ENCODE measurements at places on chromosomes 3 and 15.
A peak's percentile ranks its signal among the peaks of the same experiment; 100 is the strongest.

DNA sequence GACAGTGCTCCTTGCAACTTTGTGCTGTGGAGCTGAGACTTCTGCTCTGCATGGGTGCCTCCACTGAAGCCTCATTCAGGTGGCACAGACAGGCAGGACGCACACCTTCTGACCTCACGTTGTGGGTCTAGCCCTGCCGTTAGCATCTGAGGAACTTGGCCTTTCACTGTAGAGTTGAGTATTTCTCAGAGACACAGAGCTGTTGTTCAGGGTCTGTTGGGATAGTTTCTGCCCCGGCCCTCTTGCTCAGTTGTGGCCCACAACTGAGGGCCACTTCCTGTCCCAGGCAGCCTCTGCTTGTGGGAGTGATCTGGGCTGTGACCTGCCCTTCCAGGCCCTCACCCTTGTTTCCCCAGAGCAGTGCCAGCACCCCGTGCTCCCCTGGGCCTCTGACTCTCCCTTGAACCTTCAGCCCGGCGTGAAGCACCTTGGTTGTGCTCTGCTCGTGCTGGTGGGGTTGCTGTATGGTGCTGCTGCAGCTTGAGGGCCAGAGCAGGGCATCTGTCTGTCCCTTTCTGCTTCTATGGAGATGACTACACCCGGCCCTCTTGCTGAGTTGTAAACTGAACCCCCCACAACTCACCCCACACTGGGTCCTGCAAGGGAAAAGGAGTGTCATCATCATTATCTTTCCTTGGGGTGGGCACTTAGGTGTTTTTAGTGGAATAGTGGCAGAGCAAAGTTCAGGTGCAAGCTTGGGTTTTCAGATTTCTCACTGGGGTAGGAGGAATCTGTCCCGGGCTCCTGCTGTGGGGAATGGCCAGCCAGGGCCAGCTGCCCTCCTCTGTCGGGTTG, 11.7 kb downstream of the BAHD1 start:
- peaks cover 2% of the 10 kb centered on the region for H3K36me3 ChIP-seq
- no peaks in the 10 kb centered on the region for H3K27me3 ChIP-seq
- H3K4me1 ChIP-seq: peaks cover 65% of the 10 kb centered on the region
- peak overlapping the region; percentile 88 for H3K27ac ChIP-seq
- peak overlapping the region; percentile 51 for H3K4me3 ChIP-seq

- no peaks in the 10 kb centered on the region for H3K36me3 ChIP-seq
- H3K4me1 ChIP-seq: no peaks in the 10 kb centered on the region
- DNase-seq: no peak
- no peak overlapping the region for H3K4me3 ChIP-seq
- H3K27me3 ChIP-seq: peaks cover 19% of the 10 kb centered on the region
- no peak overlapping the region for H3K27ac ChIP-seq
These were observed 27.9 kb downstream of the AADAC start for GRCh38 chr3:151841801-151842200.

DNA sequence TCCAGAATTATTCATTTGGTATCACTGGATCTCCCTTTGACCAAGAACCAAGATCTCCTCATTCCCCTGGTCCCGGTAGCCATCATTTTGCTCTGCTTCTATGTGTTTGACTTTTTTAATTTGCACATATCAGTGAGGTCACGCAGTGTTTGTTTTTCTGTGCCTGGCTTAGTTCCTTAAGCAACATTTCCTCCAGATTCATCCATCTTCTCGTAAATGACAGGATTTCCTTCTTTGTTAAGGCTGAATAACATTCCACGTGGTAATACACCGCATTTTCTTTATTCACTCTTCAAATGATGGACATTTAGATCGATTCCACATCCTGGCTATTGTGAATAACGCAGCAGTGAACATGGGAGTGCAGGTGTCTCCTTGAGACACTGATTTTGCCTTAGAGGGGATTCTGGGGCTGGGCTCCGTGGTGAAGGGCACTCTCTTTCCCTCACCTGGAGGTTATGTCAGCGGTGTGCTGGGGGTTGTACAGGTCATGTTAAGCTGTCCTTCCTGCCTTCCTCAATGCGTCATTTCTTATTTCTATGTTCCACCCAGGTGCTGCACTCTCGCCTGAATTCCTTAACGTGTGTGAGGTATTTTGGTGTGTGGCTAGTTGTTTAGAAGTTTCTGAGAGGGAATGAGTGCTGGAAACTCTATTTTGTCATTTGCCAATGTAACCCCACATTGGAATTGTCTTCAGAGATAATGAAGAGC, 212.2 kb downstream of the LPP start:
- DNase-seq: no peak
- H3K27ac ChIP-seq: no peak overlapping the region

DNA sequence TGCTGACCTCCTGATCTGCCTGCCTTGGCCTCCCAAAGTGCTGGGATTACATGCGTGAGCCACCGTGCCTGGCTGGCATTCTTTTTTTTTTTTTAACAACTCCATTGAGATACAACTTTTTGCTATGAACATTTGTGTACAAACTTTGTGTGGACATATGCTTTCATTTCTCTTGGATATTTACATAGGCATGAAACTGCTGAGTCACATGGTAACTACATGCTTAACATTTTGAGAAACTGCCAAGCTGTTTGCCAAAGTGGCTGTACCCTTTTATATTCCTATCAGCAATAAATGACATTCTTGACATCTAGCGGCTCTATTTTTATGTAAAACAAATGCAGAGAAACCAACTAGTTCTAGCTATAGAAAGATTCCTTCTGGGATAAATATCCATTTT, 8.7 kb upstream of the YEATS2 start:
- H3K36me3 ChIP-seq: no peaks in the 10 kb centered on the region
- H3K27ac ChIP-seq: no peak overlapping the region
- no peak overlapping the region for H3K4me3 ChIP-seq
- H3K4me1 ChIP-seq: peaks cover 2% of the 10 kb centered on the region

- no peak overlapping the region for H3K4me3 ChIP-seq
- no peak overlapping the region for H3K27ac ChIP-seq
- H3K36me3 ChIP-seq: peaks cover 14% of the 10 kb centered on the region
- DNase-seq: no peak
These were observed 89.8 kb upstream of the MEX3B start for GRCh38 chr15:82135638-82136037.

GRCh38 chr3:39413691-39414420, 7.3 kb downstream of the RPSA start:
- H3K4me3 ChIP-seq: no peak overlapping the region
- H3K4me1 ChIP-seq: peaks cover 27% of the 10 kb centered on the region
- no peaks in the 10 kb centered on the region for H3K27me3 ChIP-seq
- peaks cover 31% of the 10 kb centered on the region for H3K36me3 ChIP-seq
- DNase-seq: no peak

- H3K27me3 ChIP-seq: no peaks in the 10 kb centered on the region
- H3K27ac ChIP-seq: no peak overlapping the region
- peaks cover 10% of the 10 kb centered on the region for H3K4me1 ChIP-seq
- H3K4me3 ChIP-seq: no peak overlapping the region
These were observed 32.8 kb downstream of the XXYLT1 start for GRCh38 chr3:195238081-195238571.

DNA sequence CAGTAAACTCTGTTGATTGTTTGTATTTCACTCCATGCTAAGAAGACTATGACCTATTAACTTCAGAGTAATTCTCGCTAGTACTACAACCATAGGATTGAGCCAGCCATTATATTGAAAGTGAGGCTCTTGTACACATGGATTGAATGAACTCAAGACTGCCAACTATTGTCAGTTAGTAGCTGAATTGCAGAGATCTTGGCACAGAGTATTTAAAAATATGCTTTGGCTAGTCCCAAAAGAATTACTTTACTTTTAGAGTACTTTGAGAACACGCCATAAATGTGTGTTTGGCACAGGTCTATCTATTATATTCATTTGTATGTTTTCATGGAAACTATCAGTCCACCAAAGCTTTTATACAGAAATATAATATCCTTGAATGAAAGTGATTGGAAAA, 226.7 kb upstream of the DCBLD2 start:
- H3K36me3 ChIP-seq: no peaks in the 10 kb centered on the region
- no peak overlapping the region for H3K27ac ChIP-seq
- no peaks in the 10 kb centered on the region for H3K27me3 ChIP-seq
- H3K4me1 ChIP-seq: no peaks in the 10 kb centered on the region
- no peak overlapping the region for H3K4me3 ChIP-seq
- DNase-seq: no peak

DNA sequence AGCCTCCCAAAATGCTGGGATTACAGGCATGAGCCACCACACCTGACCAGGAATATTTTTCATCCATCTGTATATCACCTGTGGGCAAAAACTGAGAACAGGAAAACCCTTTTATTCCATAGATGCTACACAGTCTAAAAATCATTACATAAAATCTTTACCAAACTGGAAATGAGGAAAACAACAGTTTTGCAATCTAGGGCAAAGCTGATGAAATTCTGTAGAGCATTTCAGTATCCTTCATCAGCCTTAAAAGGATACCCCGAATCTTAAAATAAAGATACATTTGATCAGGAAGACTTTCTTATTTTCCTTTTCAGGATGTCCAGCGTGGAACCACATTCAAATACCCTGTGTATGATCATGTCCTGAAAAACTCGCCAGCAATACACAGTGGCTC, 7.1 kb downstream of the SIAH2 start:
- H3K4me3 ChIP-seq: no peak overlapping the region
- DNase-seq: no peak
- H3K36me3 ChIP-seq: peaks cover 39% of the 10 kb centered on the region
- H3K4me1 ChIP-seq: peaks cover 48% of the 10 kb centered on the region

- H3K4me1 ChIP-seq: peaks cover 8% of the 10 kb centered on the region
- H3K4me3 ChIP-seq: no peak overlapping the region
- H3K27me3 ChIP-seq: no peaks in the 10 kb centered on the region
- peaks cover 13% of the 10 kb centered on the region for H3K36me3 ChIP-seq
These were observed 33.3 kb downstream of the DET1 start for GRCh38 chr15:88513195-88513594.

DNA sequence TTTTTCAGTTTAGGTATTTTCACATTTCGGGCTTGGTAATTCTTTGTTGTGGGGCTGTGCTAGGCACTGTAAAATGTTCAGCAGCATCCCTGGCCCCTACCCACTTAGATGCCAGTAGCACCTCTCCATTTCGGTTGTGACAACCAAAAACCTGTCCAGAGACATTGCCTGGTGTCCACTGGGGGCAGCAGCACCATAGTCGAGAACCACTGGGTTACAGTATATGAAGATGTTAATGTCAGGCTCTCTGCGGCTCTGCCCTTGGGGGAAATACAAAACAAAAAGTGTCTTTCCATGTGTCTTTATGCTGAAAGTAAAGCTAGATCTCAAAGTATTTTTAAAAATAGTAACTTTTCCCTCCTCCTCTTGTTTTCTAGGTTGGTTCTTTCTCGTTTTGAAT, 177.2 kb downstream of the ITPR1 start:
- DNase-seq: no peak
- H3K27me3 ChIP-seq: no peaks in the 10 kb centered on the region
- no peak overlapping the region for H3K27ac ChIP-seq
- H3K36me3 ChIP-seq: peaks cover 29% of the 10 kb centered on the region
- no peak overlapping the region for H3K4me3 ChIP-seq
- H3K4me1 ChIP-seq: peaks cover 3% of the 10 kb centered on the region

DNA sequence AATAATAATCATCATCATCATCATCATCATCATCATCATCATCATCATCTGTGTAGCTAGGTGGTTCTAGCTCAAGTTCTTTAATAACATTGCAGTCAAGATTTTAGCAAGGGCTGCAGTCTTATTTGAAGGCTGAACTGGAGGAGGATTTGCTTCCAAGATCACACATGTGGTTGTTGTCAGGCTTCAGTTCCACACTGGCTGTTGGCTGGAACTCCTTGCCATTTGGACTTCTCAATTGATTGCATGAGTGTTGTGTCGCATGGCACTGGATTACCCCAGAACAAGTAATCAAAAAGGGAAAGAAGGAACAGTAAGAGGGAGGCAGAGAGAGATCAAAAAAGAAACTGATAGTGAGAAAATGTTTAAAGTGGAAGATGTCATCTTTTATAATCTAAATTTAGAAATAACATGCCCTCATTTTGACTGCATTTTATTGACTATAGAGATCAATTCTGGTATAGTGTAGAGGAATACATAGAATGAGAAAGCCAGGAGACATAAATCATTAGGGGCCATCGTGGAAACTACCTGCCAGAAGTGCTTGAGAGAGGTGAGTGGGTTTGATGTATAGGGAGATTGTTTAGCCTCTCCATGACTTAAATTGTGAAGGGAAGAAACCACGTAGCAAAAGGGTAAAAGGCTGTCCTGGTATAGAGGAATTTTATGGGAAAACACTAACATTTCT, 346.6 kb upstream of the RBMS3 start:
- peak overlapping the region; percentile 55 for H3K4me3 ChIP-seq
- H3K27me3 ChIP-seq: no peaks in the 10 kb centered on the region

DNA sequence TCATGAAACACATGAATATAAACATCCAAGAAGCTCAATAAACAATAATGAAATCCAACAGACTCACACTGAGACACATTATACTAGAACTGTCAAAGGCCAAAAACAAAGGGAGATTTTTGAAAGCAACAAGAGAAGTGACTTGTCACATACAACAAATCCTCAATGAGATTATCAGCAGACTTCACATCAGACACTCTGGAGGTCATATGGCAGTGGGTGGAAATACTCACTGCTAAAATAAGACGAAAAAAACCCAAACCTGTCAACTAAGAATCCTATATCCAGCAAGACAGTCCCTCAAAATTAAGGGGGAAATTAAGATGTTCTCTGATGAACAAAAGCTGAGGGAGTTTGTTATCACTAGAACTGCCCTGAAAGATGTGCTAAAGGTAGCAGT, 125.4 kb upstream of the MELTF start:
- DNase-seq: no peak

GRCh38 chr3:77373619-77374018, 333.7 kb downstream of the ROBO2 start:
- H3K4me1 ChIP-seq: no peaks in the 10 kb centered on the region
- no peaks in the 10 kb centered on the region for H3K36me3 ChIP-seq
- DNase-seq: no peak
- no peak overlapping the region for H3K27ac ChIP-seq
- no peak overlapping the region for H3K4me3 ChIP-seq

- peak overlapping the region; percentile 58 for H3K4me3 ChIP-seq
- H3K4me1 ChIP-seq: peaks cover 27% of the 10 kb centered on the region
- DNase-seq: peak; percentile 57
These were observed 7.9 kb downstream of the FSIP1 start for GRCh38 chr15:39774688-39775267.

- H3K4me3 ChIP-seq: no peak overlapping the region
- peaks cover 17% of the 10 kb centered on the region for H3K4me1 ChIP-seq
- no peaks in the 10 kb centered on the region for H3K27me3 ChIP-seq
These were observed 7.8 kb downstream of the BLOC1S6 start for GRCh38 chr15:45594835-45595530.

- no peak for DNase-seq
- H3K36me3 ChIP-seq: peaks cover 13% of the 10 kb centered on the region
- no peak overlapping the region for H3K4me3 ChIP-seq
- H3K4me1 ChIP-seq: peaks cover 23% of the 10 kb centered on the region
These were observed 11.9 kb upstream of the CD200R1L start for GRCh38 chr3:112858410-112859069.

- peaks cover 5% of the 10 kb centered on the region for H3K4me1 ChIP-seq
- no peaks in the 10 kb centered on the region for H3K36me3 ChIP-seq
- H3K27me3 ChIP-seq: peaks cover 3% of the 10 kb centered on the region
- no peak overlapping the region for H3K4me3 ChIP-seq
These were observed 562.8 kb downstream of the NR2F2 start for GRCh38 chr15:96893159-96893906.

- no peaks in the 10 kb centered on the region for H3K27me3 ChIP-seq
- peaks cover 56% of the 10 kb centered on the region for H3K4me1 ChIP-seq
- no peak for DNase-seq
- H3K36me3 ChIP-seq: peaks cover 10% of the 10 kb centered on the region
- H3K4me3 ChIP-seq: no peak overlapping the region
- peak overlapping the region; percentile 50 for H3K27ac ChIP-seq
These were observed 63.1 kb upstream of the MEF2A start for GRCh38 chr15:99502661-99503060.
